Forelimb muscle (tissue), 1 donor: ENCODE measurements at places on chromosomes 16 and 17. TPM values are rescaled to one million over a fixed set of nuclear protein-coding genes. Genes with fewer than 3 reads are reported as not detected.

DNA sequence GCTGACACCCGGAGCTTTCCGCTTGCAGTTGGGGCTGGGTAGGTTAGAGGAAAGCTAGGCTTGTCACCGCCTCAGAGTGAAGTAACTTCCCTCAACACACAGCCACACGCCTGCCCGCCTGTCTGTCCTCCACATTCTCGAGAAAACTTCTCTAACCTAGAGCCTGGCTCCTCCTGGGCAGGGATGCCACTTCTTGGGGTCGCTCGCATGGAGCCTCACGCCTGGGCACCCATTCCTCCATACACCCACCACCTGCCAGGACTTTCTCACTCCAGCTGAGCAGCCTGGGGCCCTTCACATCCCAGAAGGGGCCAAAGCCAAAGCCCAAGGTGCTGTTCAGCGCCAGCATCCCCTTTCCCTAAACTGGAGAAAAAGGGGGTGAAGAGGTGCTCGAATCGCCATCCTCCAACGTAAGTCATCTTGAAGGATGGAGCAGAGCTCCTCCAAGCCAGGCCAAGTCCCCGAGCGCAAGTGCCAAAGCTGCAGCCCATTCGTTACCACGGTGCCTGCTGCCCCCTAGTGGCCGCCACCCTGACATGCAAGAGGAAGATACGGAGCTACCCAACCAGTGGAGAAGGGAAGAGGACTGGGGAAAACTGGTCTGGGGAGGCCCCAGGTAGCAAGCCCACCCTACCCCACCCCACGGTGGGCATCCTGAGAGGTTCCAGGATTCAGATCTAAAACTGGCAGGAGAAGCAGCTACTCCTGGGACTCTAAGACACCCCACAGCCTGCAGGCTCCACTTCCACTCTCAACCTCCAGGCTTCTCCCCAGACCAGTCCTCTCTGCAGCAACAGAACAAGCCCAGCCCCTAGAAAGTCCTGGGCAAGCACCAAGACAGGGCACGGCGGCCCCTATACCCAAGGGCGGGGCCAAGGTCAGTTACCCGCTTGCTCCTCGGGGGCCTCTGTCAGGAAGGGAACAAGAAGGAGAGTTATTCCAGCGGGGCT is 63.1 kb downstream of the MYO18A start:
- DNase-seq = no peak

DNA sequence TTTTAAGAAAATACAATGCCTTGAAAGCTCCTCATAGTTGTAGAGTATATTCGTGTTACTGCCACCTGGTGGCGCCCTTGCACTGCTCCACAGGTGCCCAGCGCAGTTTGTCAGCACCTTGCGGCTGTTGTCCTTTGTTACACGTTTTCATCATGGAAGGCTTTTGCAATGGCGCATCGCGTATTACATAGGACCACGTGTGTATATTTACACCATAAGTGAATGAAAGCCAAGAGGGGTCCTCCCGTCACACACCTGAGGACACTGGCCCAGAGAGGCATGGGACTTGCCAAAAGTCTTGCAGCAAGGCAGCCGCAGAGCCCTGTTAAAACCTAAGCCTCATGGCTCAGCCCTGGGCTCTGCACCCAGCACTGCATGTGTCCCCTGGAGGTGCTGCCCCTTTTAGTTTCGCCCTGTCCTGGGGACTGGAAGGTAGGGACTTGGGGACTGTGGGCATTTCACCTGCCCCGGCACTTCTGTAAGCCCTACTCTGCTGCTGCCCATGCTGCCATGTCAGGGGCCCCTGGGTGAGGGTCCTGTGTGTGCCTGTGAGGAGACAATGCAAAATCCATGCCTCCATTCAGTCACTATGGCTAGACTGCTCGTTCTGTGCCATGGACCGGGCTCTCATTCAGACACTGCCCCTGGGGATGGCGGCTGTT is 24.3 kb downstream of the POLR3E start:
- DNase-seq = peak; percentile 26

GRCh38 chr17:58337210-58337599 is 8.6 kb upstream of the TSPOAP1 start:
- no peak for DNase-seq

GRCh38 chr17:80800481-80801391 is 190.9 kb upstream of the CHMP6 start:
- DNase-seq = no peak

DNA sequence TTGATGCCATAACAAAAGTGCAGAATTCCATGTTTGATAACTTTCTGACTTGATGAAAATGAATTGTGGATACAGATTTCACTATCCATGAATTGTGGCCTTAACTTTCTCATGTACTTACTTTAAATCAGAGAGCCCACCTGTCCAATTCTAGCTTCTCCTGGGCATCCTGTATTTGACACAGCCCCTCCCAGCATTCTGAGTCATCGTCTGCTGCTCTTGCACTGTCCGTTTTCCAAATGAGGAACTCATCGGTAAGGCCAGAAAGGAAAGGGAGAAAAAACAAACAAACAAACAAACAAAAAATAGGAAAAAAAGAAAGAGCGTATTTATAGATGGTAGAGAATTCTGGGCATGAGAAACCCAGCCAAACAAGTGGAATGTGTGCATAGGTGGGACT is 361.6 kb downstream of the WWOX start:
- DNase-seq = no peak

DNA sequence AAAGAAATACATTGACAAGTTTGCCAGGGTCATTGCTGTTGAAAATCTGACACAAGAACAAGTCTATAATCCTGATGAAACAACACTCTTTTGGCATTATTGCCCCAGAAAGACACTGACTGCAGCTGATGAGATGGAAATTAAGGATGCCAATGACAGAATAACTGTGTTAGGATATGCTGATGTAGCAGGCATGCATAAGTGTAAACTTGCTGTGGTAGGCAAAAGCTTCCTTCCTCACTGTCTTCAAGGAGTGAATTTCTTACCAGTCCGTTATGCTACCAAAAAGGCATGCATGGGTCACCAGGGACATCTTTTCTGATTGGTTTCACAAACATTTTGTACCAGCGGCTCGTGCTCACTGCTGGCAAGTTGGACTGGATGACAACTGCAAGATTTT is 10.5 kb downstream of the GDPD1 start:
- DNase-seq = no peak

DNA sequence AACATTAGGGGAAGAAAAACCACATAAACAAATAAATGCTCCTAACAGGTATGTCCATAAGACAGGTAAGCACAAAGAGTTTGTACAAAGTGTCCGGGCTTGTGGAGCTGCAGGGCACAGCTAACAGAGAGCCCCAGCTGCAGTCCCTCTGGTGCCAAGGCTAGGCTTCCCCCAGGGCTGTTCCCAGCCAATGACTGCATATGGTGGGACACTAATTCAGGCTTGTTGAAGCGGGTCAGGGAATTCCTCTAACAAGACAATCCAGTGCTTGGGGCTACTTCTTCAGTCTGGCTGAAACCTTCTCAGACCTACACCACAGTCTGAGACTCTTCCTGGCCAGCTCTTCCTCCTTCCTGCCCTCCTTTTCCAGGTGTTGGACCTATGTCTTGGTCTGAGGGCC is 51.7 kb upstream of the ALDH3A1 start:
- no peak for DNase-seq

DNA sequence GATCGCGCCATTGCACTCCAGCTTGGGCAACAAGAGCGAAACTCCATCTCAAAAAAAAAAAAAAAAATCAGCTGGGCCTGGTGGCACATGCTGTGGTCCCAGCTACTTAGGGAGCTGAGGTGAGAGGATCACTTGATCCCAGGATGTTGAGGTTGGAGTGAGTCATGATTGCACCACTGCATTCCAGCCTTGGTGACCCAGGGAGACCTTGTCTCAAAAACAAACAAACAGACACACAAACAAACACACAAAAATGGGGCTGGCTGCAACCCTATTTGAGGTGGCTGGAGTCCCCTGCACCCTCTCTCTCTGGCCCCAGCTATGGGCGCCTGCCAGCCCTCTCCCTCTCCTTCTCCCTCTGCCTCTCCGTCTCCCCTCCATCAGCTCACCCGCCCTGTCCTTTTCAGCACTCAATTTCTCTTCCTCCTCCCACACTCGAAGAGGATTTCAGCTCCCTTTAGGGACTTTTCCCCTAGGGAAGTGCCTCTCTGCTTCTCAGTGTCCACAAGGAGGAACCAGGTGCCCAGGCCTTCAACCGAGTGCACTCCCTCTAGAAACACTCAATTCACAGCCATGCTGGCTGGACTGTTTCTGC is 17.5 kb upstream of the TFAP4 start:
- DNase-seq = no peak

DNA sequence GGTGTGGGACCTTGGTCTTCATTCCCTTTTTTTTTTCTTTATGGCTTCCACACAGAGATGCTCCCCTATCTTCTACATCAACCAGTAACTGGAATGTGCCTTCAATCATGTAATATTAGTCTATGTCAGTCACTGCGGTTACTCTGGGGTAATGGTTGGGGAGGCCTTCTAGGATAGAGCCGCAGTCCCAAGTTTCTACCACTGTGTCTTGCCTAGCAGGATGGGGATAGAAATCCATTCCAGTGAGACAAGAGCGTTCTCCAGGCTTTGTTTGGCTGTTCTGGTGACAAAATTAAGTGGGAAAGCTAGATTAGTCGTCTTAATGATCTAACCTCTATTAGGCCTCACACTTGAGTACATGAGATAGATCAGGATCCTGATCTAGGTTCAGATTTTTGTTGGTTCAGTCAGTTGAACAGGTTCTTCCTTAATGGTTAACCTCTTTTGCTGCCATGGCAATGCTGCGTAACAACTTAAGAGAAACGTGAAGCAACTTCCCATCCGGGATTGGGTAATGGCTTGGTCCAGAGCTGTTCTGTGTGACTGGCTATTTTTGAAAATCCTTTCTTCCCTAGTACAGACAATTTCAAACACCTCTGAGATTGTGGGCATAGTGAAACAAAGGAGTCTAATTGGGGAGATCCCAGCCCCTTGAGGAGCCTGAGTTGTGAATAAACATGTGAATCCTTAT is 8.7 kb downstream of the MSL1 start:
- DNase-seq = no peak

- no peak for DNase-seq
Measured at GRCh38 chr17:28726226-28726626, at the start of gene TLCD1. Gene TLCD1, minus strand, starts transcription at chr17:28726233. Its CDS starts 136 bp downstream, at chr17:28726097.

DNA sequence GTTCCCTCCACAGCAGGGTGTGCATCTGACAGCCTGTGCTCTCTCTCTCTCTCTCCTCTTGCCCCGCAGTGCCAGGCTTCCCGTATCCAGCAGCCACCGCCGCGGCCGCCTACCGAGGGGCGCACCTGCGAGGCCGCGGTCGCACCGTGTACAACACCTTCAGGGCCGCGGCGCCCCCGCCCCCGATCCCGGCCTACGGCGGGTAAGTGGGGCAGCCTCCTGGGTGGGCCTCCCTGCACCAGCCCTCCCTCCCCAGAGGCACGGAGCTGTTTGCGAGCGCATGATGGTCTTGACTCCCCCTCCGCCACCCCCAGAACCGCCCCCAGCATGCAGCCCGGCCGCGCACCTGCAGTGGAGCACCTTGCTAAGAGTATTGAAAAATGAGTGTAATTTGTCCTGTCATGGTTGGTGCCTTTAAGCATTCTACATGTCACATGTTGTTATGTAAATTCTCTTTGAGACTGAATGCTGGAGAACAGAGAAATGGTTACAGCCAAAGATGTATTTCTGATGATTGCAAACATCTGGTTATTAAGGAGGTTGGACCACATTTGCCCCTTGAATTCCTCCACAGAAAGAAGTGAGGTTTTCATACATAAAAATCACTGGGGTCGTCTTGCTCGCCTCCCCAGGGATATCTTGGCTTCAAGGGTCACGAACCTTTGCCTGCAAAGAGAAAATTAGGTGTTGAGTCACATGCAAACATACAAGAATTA is 321.3 kb downstream of the RBFOX1 start:
- DNase-seq = no peak

DNA sequence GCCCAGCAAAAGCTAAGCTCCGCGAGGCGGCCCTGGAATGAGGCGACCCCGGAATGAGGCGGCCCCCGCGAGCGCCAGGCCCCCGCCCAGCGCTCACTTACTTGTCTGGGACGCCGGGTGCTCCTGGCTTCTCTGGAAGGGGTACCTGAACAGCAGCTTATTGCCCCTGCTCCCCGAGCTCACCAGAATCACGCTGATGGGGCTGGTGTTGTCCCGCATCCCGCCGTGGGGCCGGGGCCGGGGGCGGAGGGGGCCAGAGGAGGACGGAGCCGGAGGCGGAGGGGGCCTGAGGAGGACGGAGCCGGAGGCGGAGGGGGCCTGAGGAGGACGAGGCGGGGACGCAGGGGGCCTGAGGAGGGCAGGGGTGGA is 440 bp downstream of the NPRL3 start:
- no peak for DNase-seq

GRCh38 chr17:83119987-83120864 is 40.8 kb downstream of the METRNL start:
- DNase-seq = no peak

- DNase-seq = no peak
Measured at GRCh38 chr17:83067071-83067717, 12.2 kb upstream of the METRNL start.

DNA sequence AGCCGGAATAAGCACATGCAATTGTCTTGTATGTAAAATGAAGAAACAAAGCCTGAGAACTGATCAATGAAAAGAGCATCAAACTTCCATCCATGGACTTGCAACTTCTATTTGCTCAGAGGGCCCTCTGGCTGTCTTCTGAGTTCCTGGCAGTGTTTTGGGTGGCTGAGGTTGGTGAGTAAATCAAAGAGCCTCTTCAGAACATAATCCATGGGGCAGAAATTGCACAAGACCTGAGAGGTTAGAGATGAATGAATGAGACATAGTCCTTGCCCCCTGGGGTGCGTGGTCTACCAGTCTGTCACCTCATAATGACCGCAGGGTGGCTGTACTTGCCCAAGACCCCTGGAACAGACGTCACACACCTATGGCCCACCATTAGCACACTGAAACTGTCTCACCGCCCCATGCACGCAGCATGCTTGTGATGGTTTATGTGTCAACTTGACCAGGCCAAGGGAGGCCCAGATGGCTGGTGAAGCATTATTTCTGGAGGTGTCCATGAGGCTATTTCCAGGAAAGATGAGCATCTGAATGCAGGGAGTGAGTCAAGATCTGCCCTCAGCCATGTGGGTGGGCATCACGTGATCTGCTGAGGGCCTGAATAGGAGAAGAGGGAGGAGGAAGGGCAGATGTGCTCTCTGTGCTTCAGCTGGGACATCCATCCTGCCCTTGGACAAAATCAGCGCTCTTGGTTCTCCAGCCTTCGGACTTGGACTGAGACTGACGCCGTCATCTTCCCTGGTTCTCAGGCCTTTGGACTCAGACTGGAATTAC is 8.3 kb downstream of the PIK3R6 start:
- no peak for DNase-seq

- DNase-seq = peak; percentile 51
Measured at GRCh38 chr16:87966064-87966645, 14.9 kb downstream of the BANP start.

MRPL45 gene
- 63.8 TPM for polyA plus RNA-seq

SRCIN1 gene
- polyA plus RNA-seq = 0.96 TPM

GPR139 gene
- polyA plus RNA-seq = not detected

WNT9B gene
- 0.06 TPM for polyA plus RNA-seq

GOSR2 gene
- polyA plus RNA-seq = 29.1 TPM

RAB11FIP4 gene
- 0.46 TPM for polyA plus RNA-seq

MAP2K6 gene
- polyA plus RNA-seq = 16.4 TPM

NR1D1 gene
- polyA plus RNA-seq = 5.7 TPM
